ENCODE measurements at places on chromosomes 3 and 15.

- no peak for DNase-seq
These were observed 9.0 kb downstream of the COL6A5 start for GRCh38 chr3:130354430-130354829.

GRCh38 chr3:127746400-127747057, 73.8 kb downstream of the ABTB1 start:
- no peak for DNase-seq

DNA sequence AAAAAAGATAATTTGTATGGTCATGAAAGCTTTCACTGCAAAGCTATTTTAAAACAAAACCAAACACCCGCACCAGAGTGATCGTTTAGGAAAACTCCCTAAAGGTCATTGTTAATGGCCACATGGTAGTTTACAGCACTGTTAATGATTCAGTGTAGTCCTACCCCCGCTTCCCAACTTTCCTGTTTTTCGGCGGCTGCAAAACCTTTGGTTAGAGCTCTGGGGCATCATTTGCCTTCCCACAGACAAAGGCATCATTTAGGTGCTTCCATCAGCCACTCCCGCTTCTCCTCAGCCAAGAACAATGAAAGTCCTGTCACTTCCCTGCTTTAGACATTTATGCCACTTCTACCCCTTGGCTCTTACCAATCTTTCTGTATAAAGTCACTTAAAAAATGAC, 10.6 kb downstream of the MELTF start:
- DNase-seq: no peak

- no peak for DNase-seq
These were observed 79.2 kb downstream of the SST start for GRCh38 chr3:187590861-187591576.

- DNase-seq: no peak
These were observed 73.2 kb downstream of the CLSTN2 start for GRCh38 chr3:140007911-140008869.

DNA sequence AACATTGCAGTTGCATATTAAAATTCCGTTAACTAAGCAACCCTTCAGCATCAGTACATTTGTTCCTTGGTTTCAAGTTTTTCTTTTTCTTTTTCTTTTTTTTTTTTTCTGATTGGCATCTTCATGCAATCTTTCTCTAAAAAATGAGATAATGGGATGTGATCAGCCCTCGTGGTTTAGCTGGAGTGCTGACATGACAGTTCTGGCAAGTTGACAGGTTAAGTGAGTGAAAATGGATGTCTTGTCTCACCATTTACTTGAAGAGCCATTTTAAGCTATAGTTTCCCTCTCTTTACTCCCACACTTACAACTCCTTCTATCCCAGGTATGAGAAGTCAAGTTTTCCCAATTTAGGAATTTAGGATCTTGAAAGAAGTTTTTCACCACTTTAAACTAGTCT, 495.2 kb downstream of the ROBO2 start:
- no peak for DNase-seq

All from renal cortex interstitium (tissue), 15 donors.